ENCODE measurements at places on chromosomes 7 and 10.

DNA sequence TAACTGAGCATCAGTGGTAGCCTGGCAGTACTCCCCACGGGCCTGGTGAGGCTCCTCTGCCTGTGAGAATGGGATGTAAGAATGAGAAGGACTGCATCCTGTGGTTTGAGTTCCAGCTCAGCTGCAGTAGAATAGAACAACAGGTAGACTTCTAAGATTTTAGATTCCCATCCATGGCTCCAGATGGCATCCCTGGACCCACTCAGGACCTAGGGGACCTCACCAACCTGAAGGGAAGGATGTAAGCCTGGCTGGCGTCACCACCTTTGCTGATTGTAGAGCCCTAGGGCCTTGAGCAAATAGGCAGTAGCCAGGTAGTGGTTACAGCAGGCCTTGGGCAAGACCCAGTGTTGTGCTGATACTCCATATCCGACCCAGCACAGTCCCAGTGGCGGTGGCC, 9.6 kb upstream of the AOC1 start:
- no peak for DNase-seq

DNA sequence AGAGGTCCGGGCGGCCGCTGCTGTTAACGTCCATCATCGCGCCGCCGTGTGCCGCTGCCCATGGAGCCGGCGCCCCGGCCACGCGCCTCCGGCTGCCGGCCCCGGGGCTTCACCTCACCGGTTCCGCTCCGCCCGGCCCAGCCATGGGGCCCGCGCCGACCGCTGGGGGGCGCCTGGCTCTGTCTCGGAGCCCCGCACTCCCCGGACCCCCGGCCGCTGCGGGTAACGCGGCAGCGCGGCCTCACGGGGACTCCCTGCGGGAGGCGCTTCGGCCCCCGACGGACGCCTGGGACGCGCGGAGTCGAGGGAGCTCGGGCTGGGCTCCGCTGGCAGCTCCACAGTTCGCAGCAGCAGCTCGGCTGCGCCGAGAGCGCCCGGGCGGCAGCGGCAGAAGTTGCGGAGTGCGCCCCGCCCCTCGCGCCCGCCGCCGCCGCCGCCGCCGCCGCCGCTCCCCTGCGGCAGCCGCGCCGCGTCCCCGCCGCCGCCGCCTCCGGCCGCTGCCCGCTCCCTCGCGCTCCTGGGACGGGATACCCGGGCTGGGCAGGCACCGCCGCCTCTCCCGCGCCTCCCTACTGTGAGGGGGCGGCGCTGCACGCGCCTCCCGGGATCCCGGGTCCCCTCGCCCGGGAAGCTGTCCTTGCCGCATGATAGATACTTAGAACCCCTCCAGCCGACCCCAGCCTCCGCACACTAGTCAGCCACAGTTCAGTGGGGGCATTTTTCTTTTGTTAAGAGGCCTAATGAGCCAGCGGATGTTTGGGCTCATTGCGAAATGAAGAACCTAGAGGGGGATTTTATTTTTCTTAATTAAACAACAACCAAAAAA, at the start of gene HTR7:
Gene HTR7, minus strand, starts transcription at position 405 of the 826 bp plus-strand sequence. Its CDS starts 368 bp downstream, at position 37.
- DNase-seq: peak; percentile 8

GRCh38 chr7:38542156-38542555, 89.0 kb downstream of the AMPH start:
- no peak for DNase-seq

GRCh38 chr7:72098807-72099580, 313.1 kb downstream of the CALN1 start:
- no peak for DNase-seq

DNA sequence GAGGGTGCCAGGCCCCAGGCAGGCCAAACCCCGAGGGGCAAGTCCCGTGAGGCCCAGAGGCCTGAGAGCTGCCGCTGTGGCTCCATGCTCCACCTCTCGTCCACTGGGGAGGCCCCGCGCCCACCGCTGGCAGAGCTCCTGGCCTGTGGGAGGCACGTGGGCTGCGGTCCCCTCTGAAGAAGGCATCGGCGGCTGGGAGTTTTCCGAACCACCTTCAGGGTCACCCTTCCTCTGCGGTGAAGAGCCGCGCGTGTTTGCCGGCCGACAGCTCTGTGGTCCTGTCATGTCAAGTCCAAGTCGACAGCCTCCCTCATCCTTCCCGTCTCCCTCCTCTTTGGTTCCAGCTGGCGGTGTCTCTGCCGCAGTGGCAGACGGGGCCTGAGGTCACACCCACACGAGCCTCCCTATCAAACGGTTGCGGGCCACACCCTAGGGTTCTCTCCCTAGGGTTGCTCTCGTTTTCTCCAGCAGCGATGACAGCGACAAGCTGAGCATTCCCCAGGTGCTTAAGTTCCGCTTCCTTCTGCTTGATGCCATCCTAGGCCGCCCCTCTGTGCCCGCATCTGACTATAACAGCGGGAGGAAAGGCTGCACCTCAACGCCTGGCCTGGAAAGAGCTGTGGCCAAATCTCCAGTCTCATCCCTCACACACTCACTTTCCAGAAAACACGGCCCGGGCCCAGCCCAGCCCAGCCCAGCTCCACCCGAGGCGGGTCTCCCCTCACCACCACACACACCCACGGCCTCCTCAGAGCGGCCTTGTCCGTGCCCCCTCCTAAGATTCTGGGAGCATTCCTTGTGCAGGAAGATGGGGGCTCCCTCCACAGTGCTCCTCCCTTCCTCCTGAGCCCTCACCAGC, 185.0 kb downstream of the ELFN1 start:
- no peak for DNase-seq

- DNase-seq: no peak
Measured at GRCh38 chr7:2539031-2539911, 16.1 kb downstream of the BRAT1 start.

Measured in NCI-H1092 (cell line).